CD4-positive, alpha-beta T cell treated with Interleukin-2 at 100 ng/mL for 4 hours (primary cell): ENCODE measurements at places on chromosomes 11 and 22.

DNA sequence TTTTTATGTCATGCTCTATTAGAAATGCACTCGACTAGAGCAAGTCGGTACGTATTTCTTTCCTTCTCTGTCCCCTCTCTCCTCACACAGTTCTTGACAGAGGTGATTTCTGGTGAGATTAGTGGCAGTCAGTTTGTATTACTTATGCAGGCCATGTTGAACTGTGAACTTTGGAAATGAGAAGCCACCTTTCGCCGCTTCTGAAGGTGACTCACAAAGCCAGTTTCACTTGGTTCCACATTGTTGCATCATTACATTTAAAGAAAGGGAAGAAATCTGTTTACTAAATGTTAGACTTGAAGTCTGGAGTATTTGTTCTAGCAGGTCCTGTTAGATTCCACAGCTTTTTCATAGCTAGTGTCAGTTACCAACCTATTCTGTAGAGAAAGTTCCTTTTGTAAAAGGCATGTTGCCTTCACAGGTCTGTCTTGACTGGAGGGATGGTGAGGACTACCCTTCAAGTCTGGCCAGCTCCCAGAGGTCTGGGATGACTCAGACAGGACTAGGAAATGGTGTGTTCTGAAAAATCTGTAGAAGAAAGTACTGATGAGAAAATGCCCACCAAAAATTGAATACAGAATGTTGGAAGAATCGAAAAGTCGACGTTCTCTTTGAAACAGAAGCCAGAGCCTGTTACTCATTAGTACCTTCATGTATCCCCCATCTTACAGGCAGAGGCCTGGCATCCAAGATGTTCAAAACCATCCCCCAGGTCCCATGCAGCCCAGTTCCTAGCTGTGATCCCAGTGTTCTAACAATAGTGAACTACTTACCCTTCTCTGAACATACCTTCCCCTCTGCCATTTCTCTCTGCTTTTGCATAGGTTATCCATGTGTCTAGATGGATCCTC, 181.4 kb downstream of the DBX1 start:
- DNase-seq: no peak

GRCh38 chr11:28350216-28350615, 242.0 kb downstream of the METTL15 start:
- DNase-seq: no peak

DNA sequence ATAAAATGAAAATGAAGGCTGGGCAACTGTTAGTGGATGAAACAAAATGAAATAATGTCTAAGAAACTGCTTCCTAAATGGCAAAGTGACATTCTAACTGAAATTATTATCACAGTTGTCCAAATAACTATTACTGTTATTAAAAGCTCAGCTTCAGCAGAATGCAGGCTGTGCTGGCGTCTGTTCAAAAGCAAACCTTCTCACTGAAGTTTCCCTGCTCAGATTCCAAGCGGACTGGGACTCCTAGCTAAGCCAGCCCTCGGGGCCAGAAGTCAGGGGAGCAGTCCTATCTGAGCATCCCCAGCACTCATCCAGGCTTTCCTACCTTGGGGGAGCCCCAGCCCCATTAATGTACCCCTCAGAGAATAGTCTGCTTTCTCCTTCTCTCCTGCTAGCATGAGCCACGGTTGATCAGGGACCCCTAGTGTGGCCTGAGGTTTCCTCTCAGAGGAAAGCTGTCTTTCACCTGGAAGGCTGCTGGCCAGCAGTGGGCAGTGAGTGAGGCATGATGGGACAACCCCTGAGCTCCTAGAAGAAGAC, 1167.3 kb downstream of the TBC1D22A start:
- no peak for DNase-seq

DNA sequence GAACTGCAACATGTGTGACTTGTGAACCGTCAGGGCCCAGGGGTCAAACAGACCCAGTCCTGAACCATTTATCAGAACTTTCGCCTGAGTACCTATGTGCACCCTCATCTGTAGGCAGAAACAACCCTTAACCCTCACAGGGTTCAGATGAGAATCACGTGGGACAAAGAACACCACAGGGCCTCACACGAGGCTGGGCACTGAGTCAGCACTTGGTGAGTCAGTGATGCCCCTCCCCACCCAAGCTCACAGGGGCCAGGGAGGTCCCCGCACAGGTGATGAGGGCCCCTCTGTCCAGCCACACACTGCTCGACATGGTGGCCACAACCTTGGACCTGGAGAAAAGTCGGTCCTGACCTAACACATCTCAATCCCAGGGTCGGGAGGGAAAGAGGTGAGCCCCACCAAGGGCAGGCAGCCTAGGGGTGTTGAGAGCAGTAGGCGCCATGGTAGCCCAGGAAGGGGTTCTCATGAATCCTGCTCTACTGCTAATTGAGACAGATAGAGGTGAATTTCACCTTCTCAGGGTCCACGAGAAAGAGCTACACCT, 176.4 kb downstream of the SHANK2 start:
- DNase-seq: no peak

DNA sequence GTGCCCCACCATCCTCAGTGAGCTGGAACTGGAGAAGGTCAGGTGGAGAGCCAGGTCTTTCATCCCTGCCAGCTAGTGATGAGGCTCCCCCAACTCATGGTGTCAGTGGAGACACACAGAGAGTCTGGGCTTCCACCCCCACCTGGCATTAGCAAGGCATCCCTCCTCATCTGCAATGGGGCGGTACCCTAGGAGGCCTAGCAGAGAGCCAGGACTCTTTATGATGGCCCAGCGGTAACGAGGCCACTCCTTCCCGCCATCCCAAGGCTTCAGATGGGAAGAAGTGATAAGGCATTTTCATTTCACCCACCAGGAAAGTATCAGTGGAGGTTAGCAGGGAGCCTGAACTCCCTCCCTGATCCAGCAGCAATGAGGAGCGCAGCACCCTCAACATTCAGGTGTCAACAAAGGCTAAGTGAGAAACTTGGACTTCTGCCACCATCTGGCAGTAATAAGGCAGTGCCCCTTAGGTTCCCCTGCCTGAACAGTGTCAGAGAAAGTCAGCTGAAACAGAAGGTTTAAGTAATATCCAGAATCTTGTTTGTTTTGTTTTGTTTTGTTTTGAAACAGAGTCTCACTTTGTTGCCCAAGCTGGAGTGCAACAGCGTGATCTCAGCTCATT, 40.5 kb upstream of the FBLN1 start:
- DNase-seq: no peak

GRCh38 chr11:31802609-31802989, 8.5 kb downstream of the PAX6 start:
- DNase-seq: no peak

- no peak for DNase-seq
These were observed 28.9 kb upstream of the TMEM86A start for GRCh38 chr11:18669711-18670110.

GRCh38 chr11:45150943-45151342, 4.5 kb downstream of the PRDM11 start:
- no peak for DNase-seq

DNA sequence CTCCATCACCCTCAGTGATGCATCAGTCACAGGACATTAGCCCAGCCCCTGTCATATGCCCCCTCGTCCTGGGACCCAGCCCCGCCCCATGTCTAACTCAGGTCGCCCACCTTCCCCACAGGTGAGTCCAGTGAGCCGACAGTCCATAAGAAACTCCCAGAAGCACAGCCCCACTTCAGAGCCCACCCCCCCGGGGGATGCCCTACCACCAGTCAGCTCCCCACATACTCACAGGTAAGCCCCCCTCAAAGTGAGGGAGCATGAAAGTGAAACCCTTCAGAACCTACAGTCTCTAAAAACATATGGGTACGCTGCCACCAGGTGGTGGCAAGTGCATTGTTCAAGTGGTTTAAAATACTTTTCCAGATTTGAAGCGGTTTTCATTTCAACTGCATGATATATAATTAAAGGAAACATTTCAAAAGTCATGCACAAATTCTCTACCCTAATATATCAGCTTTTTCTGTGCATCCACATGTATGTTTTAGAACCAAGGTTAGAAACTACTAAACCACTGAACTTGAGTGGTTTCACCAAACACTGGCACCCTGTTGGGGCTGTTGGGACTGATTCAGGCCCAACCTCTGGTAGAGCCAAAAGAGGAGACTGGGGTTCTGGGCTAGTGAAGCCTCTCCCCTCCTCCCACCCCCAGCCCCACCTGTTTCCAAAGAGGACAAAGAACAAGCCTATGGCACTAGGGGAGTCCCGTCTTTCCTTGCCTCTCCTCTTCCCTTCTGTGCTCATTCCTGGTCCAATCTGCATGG, 17.3 kb downstream of the EPS8L2 start:
- DNase-seq: peak; percentile 71

- no peak for DNase-seq
These were observed 3.5 kb downstream of the CHRM4 start for GRCh38 chr11:46387919-46388618.

DNA sequence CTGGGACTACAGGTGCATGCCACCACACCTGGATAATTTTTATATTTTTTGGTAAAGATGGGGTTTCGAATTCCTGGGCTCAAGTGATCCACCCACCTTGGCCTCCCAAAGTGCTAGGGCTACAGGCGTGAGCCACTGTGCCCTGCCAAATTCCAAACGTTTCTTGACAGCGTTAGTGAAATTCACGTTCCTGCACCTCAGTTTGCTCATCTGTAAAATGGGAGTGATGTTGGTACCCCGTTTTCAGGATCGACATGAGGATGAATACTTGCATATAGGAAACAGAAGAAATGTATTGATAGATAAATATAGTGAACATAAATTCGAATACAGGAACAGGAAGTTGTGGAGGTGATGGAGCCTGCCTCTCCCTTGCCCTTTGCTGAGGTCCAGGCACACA, 10.2 kb upstream of the LTO1 start:
- DNase-seq: no peak

DNA sequence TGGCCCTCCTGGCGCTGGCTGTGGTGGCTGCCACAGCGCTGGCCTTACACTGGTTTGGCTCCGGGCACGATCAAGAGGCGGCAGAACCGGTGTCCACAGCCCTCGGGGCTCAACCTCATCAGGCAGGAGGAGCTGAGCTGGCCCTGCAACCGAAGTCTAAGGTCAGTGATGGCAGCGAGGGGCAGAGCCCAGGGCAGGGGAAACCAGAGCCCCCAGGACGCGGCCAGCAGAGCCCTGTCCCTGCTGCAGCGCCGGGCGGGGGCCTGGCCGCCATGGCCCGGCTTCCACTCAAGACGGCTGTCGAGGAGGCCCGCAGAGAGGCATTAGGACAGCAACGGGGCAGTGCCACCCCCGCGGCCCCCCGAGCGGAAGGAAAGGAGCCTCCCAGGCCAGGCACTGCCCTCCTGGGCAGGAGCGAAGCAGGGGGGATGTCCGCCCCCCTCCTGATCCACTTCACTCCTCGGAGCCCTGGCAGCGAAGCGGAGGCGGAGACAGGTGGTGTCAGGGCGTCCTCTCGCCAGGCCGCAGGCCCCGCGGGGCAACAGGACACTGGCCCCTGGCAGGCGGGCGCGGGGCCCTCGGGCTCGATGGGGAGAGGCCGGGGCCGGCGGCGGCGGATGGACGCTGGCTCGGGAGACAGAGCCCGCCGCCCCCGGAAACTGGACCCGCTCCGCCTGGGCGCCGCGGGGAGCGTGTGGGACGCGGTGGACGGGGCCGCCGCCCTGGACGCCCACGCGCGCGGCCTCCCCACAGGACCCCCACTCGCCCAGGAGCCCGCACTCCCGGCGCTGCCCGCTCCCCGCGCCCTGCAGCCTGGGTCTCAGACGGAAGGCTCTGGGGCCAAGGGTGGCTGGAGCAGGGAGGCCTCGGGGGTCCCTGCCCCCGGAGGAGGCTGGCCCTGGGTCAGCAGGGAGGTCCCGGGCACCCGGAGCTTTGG, 895 bp downstream of the KLHDC7B start:
- no peak for DNase-seq

DNA sequence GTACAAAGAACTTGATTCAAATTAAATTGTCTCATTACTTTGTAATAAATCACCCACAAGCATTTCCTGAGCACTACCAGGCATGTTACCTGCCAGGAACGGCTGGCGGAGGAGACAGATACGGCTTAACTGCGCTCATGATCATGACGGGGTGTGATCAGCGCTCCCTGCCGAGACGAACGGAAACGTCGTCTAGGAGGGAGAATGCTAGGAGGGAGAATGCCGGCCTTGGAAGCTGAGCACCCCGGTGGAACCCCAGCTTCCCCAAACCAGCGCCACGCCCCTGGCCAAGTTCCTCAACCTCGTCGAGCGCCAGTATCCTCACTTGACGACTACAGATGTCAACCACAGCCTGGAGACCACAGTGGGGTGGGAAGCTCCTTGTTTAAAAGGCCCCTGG, 272.8 kb downstream of the CTTN start:
- no peak for DNase-seq

- DNase-seq: no peak
These were observed 30.1 kb upstream of the RAG2 start for GRCh38 chr11:36628141-36628540.

- DNase-seq: no peak
These were observed 53.5 kb downstream of the CYTH4 start for GRCh38 chr22:37335806-37336199.

DNA sequence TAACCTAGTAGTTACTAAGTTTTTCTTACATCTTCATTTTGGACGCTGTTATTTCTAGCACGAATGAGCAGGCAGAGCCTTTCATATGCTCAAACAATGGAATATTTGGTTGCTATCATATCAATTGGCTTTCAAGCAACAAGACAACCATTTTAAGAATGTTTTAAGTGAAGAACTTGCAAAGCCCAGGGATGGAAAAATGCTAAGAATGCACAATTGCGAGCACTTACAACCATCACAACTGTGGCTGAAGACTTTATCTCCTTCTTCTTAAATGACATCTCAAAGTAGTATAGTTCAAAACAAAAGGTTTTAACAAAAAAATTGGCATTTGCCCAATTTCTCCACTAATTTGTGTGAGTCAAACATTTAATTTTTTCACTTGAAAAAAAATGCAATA, 8.3 kb upstream of the MMP1 start:
- no peak for DNase-seq

GRCh38 chr22:29587938-29588699, 7.2 kb upstream of the NIPSNAP1 start:
- DNase-seq: no peak
